ENCODE measurements at places on chromosomes 3 and 15. TPM values are rescaled to one million over a fixed set of nuclear protein-coding genes. Genes with fewer than 3 reads are reported as not detected.

Gene CCK
- not detected for total RNA-seq

Gene TSEN2
- total RNA-seq, result 38.3 TPM

Gene CACNA2D2
- 0.96 TPM for total RNA-seq

DNA sequence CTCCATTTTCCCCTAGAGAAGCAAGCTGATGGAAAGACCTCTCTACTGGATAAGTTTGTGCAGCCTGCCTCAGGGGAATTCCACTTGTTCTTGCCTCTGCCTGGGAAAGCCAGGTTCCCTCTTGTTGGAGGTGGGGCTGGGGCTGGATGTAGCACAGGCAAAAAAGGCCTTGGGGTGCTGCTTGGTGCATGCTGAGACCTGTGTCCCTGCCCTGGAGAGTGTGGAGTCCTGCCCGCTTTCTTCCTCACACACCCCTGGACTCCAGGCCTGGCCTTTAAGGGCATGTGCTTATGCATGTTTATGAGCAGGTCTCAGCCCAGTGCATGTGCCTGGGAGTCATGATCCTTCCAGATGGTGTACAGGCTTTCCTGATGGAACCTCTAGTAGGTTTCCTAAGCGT lies 23.5 kb upstream of the JMJD7 start:
- no peak for DNase-seq

DNA sequence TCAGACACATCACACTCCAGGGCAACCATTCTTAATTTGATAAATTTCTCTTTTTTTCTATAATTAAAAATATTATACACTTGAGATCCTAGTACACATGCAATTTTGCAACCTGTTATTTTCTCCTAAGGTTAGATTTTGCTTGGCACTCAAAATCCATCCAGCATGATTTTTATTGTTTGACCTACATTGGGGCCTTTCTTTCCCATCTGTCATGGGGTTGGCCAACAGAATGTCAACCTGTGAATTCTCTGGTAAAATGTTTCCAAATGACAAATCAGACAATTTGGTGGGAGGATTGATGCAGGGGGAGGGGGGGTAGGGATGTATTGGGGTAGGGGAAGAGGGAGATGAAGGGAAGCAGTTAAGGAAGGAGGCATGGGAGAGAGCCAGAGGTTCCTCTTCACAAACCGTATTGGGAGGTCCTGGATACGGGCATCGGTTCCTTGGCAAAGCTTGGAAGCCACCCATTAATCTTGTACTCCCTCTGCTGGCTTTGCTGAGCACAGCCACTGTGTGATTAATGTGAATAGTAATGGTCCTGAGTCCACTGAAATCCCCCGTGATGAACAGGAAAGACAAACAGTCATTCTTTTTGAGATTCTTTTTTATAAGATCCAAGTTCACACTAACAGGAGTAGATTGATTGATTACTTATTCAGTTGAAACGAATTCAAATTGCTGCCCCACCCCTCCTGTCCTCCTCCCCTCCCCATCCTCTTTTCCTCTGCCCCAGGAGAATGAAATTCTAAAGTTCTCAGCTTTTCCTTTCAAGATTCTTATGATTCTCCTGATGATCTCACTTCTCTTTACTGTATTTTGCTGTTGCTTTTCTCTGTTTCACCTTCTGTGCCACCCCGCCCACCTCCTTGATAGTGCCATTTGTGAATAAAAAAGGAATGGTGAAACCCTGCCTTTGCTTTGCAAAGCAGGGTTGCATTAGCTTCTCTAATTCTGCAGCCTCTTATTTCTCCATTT lies 82.2 kb upstream of the SLC25A26 start:
- DNase-seq, result no peak

DNA sequence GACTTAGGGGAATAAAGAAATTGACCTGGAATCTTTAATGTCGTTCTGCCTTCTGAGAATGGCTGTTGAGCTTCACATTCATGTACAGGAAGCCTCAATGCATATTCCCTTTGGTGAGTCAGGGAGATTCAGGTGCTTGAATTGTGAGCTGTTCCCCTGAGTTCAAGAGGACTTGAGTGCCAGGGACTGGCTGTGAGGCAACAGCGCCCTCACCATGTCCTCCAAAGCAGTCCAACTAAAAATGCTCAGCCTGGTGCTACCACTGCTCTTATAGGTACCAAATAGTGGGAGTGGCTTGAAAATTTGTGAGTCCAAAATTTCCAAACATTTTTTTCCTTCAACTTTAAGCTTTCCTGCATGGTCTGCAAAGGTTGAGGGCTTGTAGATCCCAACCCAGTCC lies 54.1 kb downstream of the LEO1 start:
- no peak for DNase-seq

GRCh38 chr3:115784739-115785536 lies 161.6 kb downstream of the GAP43 start:
- DNase-seq, result no peak
